Activated CD8-positive, alpha-beta memory T cell treated with anti-CD3 and anti-CD28 coated beads, Interleukin-2, amount 10 ng/mL, durations not matched to agents 7 days and 5 days (primary cell): ENCODE measurements at places on chromosomes 2 and 18.

DNA sequence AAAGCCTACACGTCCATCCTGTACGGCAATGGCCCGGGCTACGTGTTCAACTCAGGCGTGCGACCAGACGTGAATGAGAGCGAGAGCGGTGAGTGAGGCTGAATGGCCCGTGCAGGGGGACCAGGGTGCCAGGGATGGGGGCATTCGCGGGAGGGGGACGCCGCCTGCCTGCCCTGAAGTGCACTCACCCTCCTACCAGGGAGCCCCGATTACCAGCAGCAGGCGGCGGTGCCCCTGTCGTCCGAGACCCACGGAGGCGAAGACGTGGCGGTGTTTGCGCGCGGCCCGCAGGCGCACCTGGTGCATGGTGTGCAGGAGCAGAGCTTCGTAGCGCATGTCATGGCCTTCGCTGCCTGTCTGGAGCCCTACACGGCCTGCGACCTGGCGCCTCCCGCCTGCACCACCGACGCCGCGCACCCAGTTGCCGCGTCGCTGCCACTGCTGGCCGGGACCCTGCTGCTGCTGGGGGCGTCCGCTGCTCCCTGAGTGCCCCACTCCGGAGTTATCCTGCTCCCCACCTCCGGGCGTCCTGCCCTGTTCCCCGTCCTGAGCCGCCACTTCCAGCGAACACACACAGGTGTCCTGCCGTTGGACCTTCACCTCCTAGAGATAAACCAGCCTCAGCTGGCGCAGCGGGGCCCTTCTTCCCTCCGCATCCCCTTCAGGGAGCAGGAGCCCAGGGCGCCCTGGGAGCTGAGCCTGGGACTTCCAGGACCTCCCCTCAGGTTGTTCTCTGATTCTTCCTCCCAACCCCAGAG lies 2.9 kb downstream of the ALPI start:
- peaks cover 16% of the 10 kb centered on the region for H3K27me3 ChIP-seq
- no peaks in the 10 kb centered on the region for H3K4me1 ChIP-seq
- no peak overlapping the region for H3K4me3 ChIP-seq
- no peak for DNase-seq
- H3K27ac ChIP-seq = no peak overlapping the region
- H3K36me3 ChIP-seq = no peaks in the 10 kb centered on the region

DNA sequence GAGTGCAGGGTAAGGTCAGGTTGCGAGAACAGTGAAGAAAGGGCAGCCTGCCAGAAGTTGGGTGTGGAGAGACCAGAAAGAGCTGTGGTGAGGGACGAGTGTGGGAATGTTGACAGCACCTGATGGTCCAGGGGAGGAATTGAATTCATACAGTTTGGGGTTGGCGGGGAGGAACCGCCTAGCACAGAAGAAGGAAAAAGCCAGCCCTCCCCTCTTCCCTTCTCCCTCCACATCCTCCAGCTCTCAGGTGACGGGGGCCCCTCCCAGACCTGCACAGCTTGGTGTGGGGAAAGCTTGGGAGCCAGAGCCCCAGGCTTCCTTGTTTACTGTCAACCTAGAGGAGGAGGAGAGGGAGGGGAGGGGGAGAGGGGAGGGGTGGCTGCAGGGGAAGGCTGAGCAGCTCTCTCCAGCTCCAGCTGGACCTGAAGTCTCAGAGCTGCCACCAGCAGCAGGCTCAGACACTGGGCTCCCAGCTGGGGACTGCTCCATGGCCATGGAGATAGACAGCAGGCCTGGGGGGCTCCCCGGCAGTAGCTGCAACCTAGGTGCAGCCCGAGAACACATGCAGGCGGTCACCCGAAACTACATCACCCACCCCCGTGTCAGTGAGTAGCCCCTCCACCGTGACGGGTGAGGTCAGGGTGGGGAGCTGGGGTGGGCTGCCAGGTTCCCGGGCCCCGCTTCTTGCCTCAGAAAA lies at the start of gene ATP6V1B1:
ATP6V1B1 (plus strand) TSS at position 433 of the 697 bp plus-strand sequence; CDS start at position 488, 55 bp downstream.
- no peak within 1 kb of the TSS for H3K4me3 ChIP-seq
- H3K36me3 ChIP-seq = no peaks in the 10 kb centered on the region
- DNase-seq = peak; percentile 32
- no peak within 1 kb of the TSS for H3K27ac ChIP-seq

DNA sequence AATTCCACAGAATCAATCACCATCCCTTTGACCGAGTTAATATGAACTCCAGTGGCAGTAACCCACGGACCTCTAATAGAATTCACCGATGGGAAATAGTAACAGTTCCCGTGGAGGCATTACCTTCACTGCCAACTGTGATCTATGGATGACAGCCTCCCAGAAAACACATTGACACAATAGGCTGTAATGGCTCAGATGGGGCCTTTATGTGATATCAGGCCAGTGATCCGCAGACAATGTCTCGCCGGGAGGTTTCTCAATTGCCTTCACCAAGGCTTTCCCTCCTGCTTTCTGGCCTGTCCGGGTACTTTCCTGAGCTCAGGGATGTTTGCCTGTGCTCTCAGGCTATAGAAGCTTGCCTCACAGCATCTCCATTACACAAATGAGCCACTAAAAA lies 34.4 kb upstream of the KLF7 start:
- H3K4me1 ChIP-seq = no peaks in the 10 kb centered on the region
- H3K27me3 ChIP-seq = peaks cover 14% of the 10 kb centered on the region
- H3K27ac ChIP-seq = no peak overlapping the region
- no peak overlapping the region for H3K4me3 ChIP-seq
- H3K36me3 ChIP-seq = no peaks in the 10 kb centered on the region
- no peak for DNase-seq

DNA sequence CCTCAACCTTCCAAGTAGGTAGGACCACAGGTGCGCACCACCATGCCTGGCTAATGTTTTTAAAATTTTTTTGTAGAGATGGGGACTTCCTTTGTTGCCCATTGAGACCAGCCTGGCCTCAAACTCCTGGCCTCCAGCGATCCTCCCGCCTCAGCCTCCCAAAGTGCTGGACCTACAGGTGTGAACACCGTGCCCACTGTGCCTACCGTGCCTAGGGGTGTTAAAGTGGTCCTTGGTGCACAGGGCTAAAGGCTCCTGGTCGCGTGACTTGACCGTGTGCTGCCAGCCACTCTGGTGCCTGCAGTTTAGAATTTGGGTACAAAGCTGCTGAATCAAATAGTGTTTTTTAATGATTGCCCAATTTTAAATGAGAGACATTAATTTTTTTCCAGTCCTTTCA lies 51.0 kb upstream of the KCNG2 start:
- no peak overlapping the region for H3K4me3 ChIP-seq
- H3K36me3 ChIP-seq = peaks cover 56% of the 10 kb centered on the region
- no peaks in the 10 kb centered on the region for H3K4me1 ChIP-seq
- DNase-seq = no peak
- H3K27ac ChIP-seq = no peak overlapping the region
